ENCODE measurements at places on chromosomes 3 and 15.

- DNase-seq, result no peak
Measured at GRCh38 chr15:93274257-93274656, 185.2 kb upstream of the RGMA start.

DNA sequence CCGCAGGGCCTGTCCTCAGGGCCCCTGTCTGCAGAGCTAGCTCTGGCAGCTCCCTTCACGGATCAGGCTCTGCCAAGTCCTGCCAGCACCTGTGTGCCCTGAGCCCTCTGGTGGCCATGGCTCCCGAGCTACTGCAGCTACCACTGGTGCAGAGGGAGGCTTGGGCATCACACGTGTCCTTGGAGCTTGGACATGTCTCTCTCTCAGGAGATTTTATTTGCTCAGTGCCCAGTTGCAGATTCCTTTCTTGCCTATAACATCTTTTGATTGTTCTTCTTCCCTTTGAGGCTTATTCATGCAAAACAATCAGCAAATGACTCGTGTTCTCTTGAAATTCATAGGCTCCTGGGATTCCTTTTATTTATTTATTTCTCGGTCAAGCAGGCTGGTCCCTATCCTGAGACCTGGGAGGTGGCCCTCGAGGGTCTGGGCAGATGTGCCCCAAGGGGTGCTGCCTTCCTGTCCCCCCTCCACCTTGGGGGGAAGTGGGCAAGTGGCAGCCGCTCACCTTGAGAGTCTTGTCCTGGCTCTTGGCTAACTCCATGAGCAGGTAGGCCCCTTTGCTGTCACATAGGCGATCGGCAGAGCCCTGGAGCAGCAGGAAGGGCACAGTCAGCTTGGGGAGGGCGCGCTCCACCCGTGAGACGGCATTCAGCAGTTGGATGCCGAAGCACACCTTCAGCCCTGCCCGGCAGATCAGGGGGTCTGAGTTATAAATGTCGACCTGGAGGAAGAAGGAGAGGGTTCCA, 21.9 kb downstream of the ABTB1 start:
- no peak for DNase-seq

DNA sequence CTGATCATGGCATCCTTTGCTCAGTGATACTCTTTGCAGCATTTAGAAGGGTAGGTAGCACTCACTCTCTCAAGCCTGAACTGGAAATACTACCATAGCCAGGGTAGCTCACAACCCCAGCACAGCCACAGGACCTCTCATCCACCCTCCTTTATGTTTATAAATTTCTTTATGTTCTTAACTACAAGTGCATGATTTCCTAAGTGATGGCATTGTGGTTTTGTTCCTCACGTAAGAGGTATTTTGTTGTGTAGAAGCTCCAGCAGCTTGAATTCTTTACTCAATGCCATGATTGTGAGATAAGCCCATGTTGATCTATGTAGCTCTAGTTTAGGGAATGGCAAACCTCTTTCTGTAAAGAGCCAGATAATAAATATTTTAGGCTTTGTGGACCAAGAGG, 7.9 kb upstream of the RTP3 start:
- DNase-seq, result no peak

DNA sequence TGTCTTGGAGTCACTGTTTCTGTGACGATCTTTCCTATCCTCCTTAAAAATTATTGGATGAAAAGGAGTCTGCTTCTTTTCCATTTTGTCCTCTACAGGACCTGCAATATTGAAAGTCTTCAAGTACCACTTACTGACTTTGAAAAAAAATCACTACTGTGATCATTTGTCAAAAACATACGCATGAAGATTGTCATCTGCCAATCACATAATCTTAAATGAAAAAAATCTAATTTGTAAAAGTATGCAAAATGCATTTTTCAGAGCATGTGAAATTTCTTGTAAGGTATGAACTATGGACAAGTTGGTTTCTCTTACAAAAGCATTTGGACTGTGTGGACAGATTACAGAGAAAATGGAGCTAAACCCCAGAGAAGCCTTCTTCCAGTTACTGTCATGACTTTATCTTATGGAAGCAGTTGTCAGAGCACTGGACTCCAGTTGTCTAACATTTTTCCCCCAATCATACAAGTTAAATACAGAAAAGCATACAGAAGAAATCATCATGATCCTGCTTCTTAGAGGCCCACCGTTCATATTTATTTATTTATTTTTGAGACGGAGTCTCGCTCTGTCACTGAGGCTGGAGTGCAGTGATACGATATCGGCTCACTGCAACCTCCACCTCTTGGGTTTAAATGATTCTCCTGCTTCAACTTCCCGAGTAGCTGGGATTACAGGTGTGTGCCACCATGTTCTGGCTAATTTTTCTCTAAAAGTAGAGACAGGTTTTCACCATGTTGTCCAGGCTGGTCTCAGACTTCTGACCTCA, 3.4 kb upstream of the PXK start:
- no peak for DNase-seq

- no peak for DNase-seq
Measured at GRCh38 chr15:70573121-70573850, 190.1 kb downstream of the UACA start.

- no peak for DNase-seq
Measured at GRCh38 chr3:191176038-191176785, 22.8 kb upstream of the OSTN start.

GRCh38 chr15:42274702-42274989, 1.4 kb upstream of the TMEM87A start:
- DNase-seq, result no peak

DNA sequence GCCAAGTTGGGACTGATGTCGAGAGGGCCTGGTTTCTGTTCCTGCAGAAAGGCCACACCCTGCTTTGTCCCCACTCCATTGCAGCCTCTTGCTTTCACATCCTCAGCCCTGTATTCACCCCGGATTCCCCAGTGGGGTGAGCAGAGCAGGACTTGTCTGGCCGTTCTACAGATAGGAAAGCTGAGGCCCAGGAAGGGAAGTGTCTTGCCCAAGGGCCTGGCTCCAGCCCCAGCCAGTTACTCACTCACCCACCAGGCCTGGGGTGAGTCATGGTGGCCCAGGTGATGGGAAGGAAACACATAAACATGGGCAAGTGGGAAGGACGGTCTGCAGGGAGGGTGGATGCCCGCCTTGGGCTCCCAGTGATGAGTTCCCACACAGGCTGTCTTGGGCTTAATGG, 6.1 kb upstream of the DUSP7 start:
- peak; percentile 62 for DNase-seq

- no peak for DNase-seq
Measured at GRCh38 chr3:138817695-138818094, 17.0 kb downstream of the PIK3CB start.

GRCh38 chr3:70000028-70000410, 486 bp downstream of the SAMMSON start:
- DNase-seq, result no peak

DNA sequence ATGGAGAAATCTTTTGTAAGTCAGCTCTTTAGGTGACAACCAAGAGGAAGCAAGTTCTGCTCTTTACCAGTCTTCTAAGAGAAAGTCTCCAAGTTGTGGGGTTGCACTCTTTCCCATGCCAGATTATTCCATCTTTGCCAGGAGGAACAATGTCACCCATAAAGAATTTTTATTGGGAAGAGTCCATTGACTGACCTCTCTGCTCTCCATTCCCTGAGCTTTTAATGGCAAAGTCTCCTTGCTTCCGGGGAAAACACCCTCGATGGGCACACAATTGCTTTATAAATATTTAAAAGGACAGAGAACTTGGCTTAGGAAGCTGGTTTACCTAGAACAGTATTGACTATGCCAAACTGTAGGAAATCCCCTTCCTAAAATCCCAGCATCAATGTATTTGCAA, 19.9 kb upstream of the UBE2E1 start:
- no peak for DNase-seq

DNA sequence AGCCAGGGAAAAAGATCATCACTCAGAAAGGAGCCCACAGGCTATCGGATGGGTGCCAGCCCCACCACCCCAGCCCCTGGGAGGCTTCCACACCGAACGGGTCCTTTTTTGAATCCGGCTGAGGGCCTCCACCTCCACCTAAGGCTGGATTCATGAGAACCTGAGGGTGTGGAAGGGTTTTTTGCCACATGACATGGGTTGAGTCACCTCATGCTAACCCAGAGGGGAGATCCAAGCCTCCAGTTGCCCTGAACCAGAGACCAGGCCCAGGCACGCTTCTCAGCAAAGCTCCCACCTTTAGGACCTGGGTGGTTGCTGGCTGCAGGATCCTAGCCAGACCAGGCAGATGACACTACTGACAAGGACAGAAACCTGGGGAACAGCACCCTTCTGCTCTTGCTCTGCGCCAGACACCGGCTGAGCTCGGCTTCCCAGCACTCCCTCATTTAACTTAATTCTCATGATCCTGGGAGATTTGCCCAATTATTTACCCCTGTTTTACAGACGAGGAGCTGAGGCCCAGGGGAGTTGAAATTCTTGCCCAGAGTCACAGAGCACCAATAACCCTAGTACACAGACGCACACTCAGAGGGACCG, 25.6 kb downstream of the DUSP7 start:
- no peak for DNase-seq

DNA sequence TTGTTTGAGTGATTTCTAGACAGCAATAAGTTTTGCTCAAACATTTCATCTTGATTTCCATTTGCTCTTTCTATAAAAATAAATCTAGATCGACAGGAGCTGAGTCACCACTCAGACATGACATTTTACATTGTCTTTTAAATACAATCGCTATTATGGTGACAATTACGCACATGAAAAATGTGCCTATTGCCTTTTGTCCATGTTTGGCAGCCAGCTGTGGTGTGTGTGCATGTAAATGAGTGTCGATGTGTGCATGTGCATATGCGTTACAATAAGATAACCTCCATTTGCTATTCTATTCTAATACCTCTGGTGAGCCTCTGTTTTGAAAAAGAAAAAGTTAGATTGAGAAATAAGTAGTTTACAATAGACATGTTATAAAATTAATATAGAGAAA, 89.7 kb upstream of the GRM7 start:
- DNase-seq, result no peak

DNA sequence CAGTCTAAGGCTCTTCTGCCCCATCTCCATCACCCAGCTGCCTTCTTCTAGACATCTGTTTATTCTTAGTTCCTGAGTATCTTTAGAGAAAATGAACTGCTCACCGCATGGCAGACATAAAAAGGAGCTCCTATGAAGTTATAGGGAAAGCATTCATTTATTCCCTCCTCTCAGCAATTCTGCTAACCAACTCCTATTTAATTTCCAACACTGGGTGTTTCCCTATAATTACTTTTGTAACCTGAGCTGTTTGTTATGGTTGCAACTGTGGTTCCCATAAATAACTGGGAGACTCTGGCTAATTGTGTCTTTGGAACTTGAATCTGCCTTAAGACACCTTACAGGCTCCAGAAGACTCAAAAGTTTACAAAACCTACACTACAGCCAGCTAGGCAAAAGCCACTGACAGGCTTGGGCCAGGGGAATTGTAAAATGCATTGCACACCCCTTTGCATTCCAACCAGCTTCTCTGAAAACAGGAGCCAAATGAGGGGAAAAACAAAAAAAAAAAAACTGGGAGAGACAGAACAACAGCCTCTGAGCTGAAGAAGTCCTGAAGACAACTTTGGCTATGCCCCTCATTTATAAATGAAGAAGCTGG, 231.5 kb upstream of the FEZF2 start:
- DNase-seq, result no peak

- no peak for DNase-seq
Measured at GRCh38 chr3:111069974-111070771, 1.4 kb upstream of the NECTIN3 start.

DNA sequence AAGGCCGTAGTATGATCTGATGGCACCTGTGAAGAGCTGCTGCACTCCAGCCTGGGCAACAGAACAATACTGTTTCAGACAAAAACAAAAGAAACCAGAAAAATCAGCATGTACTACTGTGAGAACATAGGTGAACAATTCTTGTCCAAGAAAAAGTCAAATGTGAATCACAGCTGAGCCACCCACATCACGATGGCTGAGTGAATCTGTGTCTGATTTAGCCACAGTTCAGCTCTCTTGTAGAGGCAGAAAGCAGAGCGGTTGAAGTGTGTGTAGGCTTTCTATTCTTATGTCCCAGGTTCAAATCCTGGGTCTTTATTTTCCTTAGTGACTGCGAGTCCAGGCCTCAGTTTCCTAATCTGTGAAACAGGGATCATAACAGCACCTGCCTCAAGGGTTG, 4.4 kb upstream of the FURIN start:
- no peak for DNase-seq

DNA sequence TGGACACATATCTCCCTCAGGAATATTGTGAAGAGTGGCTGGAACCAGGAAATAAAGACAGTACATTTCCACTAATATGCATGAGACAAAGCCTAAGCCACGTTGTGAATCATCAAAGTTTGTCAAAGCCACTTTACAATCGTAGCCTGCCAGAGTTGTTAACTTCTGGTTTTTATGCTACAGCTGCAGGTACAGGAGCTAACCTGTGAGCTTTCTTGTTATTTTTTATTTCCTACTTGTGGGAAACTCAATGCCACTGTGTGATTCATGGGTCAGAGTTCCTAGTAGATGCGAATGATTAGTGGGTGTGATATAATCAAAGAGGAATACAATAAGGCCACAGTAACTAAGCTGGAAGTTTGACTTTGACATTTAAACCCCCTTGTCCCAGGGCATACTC, 44.4 kb upstream of the TEX9 start:
- no peak for DNase-seq

DNA sequence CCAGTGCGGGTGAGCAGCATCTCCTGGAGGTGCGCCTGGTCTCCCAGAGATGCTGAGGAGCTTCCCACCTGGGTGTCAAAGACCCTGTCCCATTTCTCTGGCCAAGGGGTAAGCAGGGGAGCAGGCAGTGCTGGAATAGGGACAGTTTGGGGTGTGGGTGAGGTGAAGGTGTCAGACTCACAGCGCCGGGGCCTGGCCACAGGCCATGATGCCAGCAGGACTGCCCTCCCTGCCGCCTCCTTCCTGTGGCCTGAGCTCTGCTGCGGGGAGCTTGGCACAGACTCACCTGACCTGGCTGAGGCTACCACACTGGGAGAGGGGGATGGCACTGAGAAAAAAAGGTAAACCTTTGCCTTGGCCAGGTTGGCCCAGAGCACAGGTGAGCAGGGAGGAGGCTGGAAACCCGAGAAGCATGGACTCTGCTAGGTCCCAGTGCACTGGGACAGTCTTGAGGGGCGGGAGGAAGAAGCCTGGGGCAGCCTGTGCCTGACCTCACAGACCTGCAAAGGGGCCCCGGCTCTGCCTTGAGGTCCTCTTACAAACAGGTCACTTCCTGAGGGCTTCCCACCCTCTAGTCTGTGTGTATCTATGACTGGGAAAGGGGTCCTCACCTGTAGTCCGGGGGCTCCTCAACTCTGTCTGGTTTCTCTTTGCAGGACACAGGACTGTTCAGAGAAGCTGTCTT, 28.2 kb downstream of the GRAMD2A start:
- no peak for DNase-seq

- no peak for DNase-seq
Measured at GRCh38 chr15:56989411-56989924, 71.0 kb downstream of the TCF12 start.

Measured in AG09319 (cell line).